Foreskin fibroblast (primary cell): ENCODE measurements at places on chromosomes 11 and 22.
A peak's percentile ranks its signal among the peaks of the same experiment; 100 is the strongest.

DNA sequence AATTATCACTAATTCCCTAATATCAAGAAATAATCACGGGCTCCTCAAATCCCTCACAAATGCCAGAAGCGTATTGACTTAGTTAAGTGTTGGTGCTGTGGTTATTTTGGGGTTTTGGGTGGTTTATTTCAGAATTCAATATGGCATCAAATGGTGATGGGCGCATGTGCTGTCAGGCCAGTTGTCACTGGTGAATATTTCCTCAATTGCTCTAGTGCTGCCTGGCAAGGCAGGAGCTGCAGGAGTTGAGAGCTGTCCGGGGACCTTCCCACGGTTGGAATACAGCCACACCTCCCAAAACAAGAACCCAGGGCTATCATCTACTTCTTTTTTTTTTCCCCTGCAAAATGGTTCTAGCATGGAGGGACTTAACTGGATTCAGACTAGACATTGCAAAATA, 10.3 kb downstream of the IGLL5 start:
- DNase-seq = no peak

GRCh38 chr22:37672206-37672919, 3.1 kb upstream of the LGALS1 start:
- no peak for DNase-seq

- DNase-seq = no peak
These were observed 73.3 kb downstream of the FAM76B start for GRCh38 chr11:95716266-95716665.

- no peak for DNase-seq
These were observed 170.7 kb downstream of the CTTN start for GRCh38 chr11:70568814-70569617.

- DNase-seq = no peak
These were observed 515.0 kb downstream of the NTM start for GRCh38 chr11:131885431-131885830.

DNA sequence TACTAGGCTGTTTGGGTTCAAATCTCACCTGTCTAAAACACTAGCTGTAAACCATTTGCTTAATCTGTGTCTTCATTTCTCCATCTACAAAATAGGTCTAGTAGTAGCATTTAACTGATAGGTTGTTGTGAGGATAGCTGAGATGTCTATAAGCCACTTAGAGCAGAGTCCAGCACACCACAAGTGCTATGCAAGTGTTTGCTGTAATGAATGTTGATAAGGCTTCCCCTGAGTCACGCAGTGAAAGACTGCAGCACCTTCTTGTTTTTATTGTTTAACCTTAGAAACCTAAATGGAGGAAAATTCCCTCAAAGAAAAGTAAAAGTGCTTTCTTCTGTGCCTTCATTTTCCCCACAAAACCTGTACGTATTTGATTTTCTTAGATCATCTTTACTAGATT, 23.1 kb upstream of the LDHA start:
- no peak for DNase-seq

DNA sequence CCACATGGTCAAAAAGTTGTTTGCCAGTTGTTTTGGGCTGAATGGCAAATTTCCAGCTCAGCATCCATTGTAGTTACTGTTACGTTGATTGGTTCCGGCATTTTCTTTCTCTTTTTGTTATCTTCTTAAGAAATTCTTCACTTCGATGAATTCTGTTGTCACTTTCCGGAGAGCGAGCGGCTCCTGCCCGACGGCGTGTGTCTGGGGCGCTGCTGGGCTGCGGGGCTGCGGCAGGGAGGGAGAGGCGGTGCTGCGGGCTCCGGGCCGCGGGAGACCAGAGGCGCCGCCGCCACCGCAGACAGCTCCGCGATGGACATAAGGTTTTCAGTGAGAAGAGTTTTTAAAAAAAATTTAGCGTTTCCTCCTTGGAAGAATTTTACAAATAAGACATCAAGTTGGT, 117.4 kb downstream of the RRM1 start:
- DNase-seq = peak; percentile 8

GRCh38 chr22:47504962-47505361, 742.5 kb downstream of the TBC1D22A start:
- no peak for DNase-seq

- DNase-seq = no peak
These were observed at the start of gene MDK for GRCh38 chr11:46381048-46381818. Gene MDK (plus strand): TSS chr11:46381669. CDS start chr11:46382058, 389 bp downstream.

DNA sequence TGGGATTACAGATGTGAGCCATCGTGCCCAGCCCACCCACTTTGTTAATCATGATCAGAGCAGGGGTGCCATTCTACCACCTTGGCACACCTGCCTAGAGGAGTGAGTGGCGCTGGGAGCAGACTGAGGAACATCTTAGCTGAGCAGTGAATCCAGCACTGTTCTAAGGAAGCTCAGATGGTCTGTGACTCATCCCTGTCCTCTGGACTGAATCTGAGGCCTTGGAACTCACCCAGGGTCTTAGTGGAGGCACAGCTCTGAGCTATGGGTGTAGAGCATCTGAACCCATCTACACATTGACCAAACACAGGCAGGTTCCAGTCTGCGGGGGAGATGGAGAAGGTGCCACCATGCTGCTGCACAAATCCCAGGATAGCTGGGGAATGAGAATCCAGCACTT, 14.9 kb downstream of the PGAP2 start:
- DNase-seq = peak; percentile 77

DNA sequence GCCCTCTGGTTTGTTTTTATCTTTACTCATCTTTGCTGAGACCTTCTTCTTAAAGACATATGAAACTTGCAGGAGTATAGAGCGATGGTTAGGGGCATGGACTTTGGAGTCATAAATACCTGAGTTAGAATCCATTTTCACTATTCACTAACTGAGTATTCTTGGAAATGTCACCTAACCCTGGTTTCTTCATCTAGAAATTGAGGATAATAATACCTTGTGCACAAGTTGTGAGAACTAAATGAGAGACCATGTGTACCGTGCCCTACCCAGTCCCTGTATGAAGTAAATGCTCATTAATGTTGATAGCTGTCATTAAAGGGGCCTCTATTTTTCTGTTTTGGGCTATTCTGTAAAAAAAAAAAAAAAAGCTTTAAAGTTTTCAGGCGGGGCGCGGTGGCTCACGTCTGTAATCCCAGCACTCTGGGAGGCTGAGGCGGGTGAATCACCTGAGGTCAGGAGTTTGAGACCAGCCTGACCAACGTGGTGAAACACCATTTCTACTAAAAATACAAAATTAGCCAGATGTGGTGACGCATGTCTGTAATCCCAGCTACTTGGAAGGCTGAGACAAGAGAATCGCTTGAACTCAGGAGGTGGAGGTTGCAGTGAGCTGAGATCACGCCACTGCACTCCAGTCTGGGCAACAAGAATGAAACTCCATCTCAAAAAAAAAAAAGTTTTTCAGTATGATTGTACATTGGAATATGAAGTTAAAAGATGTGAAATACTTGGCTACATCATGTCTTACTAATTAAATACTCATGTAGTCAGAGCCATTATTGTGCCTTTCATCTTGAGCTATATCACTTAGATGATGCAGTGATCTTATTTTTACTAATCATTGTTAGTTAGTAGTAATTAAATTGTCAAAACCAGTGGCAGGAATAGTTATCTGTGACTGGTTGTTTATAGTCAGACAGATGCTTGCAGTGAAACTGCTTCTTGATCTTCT, 95.0 kb downstream of the AMOTL1 start:
- DNase-seq = peak; percentile 45

DNA sequence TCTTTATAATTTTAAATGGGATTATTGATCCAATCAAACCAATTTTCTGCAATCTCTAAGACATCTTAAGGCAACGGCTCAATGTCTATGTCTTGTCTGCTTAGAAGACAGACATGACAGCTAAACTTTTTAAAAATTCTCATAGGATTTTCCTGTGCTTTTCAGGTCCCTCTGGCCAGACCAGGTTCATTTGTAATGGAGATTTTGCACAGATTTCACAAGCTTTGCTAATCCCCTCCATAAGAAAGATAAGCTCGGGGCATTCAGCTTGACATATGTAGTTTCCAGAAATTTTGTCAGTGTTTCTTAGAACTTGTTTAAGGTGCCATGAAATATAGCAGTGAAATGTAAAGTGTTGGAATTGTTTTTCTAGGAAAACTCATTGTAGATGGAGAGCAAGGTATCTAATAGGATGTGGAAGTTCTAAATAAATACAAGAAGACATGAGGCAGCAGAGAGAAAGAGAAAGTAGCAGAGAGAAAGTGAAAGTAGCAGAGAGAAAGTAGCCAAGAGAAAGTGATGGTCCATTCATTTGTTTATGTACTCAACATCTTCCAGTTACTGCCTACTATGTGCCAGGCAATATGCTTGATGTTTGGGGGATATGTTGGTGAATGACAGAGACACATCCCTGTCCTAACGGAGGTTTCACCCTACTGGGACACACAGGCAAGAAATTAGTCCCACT, 219.1 kb upstream of the ARHGAP42 start:
- no peak for DNase-seq

GRCh38 chr22:30301995-30302809, 12.9 kb upstream of the CASTOR1 start:
- DNase-seq = no peak

GRCh38 chr11:70415642-70416395, 17.5 kb downstream of the CTTN start:
- peak; percentile 78 for DNase-seq

GRCh38 chr22:44550711-44551491, 52.9 kb upstream of the RTL6 start:
- peak; percentile 96 for DNase-seq

- no peak for DNase-seq
These were observed 58.6 kb upstream of the MPEG1 start for GRCh38 chr11:59271247-59271755.

- DNase-seq = no peak
These were observed 15.6 kb downstream of the UBE2L3 start for GRCh38 chr22:21582801-21583740.

DNA sequence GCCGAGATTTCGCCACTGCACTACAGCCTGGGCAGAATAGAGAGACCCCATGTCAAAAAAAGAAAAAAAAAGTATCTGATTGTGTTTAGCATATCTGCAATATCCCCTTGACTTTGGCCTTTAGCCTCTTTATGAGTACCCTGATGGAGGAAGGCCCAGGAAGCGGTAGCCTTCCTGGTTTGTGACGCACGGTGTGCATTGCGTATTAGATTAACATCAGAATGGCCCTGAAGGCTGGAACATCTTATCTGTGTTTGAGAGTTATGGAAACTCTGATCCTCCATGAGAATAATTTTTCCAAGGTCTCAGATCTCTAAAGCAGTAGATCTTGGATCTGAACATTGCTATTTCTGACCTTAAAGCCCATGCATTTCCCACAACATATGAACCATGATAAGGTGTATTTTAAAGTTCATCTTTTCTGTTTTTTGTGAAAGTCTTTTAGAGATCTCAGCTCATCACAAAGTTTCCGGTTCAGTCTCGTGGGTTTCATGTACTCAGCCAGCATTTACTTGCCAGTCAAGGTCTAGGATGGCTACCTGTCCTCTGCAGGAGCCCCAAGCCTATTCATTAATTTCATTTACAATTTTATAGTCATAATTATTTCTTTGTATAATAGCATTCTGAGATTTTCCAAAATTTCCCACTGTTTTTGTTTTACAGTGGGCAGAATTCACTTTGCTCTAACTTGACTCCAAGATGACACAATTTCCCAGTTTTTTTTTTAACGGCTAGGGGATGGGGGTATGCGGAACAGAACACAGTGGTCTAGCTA, 605 bp upstream of the FDX1 start:
- no peak for DNase-seq

DNA sequence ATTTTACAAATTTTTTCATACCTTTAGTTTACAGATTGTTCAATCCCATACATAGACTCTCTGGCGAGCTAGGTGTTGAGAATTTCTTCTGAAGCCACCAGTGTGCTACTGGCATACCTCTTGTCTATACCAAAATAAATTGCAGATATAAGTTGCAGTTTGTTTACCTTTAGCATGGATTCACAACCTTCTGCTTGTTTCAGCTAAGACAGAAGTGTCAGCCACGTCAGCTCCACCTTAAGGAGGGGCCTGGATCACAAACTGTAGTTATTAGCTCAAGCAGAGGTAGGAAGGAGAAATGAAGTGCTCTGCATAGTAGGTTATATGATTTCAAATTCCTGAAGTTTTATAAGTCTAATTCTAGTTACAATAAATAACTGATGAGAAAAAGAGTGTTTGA, at the start of gene NXPE4:
Gene NXPE4, minus strand, starts transcription at position 216 of the 400 bp plus-strand sequence. CDS start 1,027 bp downstream, outside the sequence.
- DNase-seq = no peak
